ENCODE measurements at places on chromosomes 13 and 19.
A peak's percentile ranks its signal among the peaks of the same experiment; 100 is the strongest.

GRCh38 chr13:38868870-38869269 is 121.8 kb downstream of the STOML3 start:
- no peak for DNase-seq

DNA sequence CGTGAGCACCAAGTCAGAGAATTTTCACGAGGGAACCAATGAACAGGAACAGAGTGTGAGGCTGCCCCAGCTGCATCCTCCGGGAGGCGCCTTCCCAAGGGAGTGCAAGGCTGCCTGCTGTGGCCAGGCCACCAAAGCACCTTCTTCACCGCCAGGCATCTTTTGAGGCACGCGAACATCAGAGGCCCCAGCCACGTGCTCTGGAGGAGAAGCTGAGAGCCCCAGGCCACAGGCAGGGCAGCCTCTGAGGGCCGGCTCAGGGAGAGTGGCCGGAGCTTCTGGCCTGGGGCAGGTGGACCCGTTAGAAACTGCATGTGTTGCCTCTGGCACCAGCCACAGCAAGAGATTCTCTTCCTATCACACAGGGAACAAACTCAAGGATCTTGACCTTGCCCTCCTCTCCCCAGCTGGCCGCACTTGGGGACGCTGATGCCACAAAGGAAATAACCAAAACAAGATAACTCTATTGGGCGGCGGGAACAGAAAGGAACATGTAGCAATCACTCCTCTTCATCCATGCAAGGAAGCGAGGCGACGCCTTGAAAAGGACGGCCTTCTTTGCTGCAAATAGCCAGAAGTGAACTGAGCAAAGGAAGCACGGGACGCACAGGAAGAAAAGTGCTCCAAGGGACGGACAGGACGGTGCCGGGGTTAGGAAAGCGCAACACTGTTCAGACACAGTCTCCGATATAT is 19.9 kb downstream of the GAS6 start:
- DNase-seq: peak; percentile 54

- DNase-seq: no peak
These were observed 1.0 kb downstream of the DIRAS1 start for GRCh38 chr19:2719920-2720776.

GRCh38 chr13:32737679-32738078 is 151.4 kb downstream of the PDS5B start:
- DNase-seq: no peak

DNA sequence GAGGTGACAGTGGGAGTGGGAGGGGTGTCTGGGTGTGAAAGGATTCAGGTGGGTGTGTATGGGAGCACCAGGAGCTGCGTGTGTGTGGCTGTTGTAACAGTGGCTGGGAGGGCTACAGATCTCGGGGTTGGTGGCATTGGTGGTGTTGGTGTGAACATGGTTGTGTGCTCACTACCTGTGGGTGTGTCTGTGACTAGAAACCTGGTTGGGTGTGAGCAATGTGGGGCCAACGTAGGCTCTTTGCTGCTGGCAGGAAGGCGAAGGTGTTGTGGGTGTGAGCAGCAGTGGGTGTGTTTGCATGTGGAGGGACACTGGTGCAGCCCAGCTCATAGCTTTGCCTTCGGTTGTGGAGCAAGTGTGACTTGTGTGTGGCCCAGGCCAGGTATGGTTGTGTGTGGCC is 3.7 kb upstream of the NR2C2AP start:
- DNase-seq: no peak
